ENCODE measurements at places on chromosomes 4 and X.

GRCh38 chr4:98193459-98194105, 50.3 kb upstream of the STPG2 start:
- no peak for DNase-seq

DNA sequence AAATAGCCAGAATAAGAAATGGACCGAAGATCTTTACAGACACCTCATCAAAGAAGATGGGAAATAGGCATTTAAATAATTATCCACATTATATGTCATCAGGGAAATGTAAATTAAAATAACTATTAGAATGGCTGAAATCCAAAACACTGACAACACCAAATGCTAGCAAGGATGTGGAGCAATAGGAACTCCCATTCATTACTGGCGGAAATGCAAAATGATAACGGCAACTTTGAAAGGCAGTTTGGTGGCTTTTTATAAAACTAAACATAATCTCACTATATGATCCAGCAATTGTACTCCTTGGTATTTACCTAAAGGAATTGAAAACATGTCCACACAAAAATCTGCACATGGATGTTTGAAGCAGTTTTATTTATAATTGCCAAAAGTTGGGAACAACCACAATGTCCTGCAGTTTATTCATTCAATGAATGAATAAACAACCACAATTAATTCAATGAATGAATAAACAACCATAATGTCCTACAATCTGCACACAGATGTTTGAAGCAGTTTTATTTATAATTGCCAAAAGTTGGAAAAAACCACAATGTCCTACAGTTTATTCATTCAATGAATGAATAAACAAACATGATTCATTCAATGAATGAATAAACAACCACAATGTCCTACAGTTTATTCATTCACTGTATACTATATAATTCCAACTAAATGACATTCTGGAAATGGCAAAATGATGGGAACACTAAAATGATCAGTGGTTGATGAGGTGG, 117.6 kb upstream of the PCDH18 start:
- DNase-seq, result no peak

- DNase-seq, result no peak
Observed at GRCh38 chr4:107843391-107843790, 18.7 kb downstream of the SGMS2 start.

GRCh38 chr4:163590103-163590502, 95.6 kb downstream of the TMA16 start:
- DNase-seq, result no peak
